ENCODE measurements at places on chromosomes 6 and 20. TPM values are rescaled to one million over a fixed set of nuclear protein-coding genes. Genes with fewer than 3 reads are reported as not detected.
A peak's percentile ranks its signal among the peaks of the same experiment; 100 is the strongest.

DNA sequence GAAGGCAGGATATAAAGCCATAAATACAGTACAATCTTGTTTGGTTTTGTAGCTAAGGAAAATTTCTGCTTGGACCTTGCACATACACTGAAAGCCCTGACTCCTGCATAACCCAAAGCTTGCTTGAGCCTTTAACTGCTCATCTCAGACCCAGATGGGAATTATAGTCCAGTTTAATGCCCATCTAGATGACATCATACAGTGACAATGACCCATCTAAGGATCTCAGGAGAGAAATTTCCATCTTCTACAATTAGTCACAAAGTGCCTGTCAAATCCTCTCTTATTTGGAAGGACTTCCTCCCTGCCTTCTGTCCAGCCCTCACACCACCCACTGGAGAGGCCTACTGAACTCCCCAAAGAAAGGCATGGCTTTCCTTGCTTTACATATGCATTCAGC lies 69.3 kb downstream of the BTBD3 start:
- no peak for DNase-seq

GRCh38 chr6:45376310-45377042 lies 1.3 kb downstream of the SUPT3H start:
- DNase-seq = no peak

- no peak for DNase-seq
Measured at GRCh38 chr20:43983904-43984361, 69.3 kb downstream of the TOX2 start.

DNA sequence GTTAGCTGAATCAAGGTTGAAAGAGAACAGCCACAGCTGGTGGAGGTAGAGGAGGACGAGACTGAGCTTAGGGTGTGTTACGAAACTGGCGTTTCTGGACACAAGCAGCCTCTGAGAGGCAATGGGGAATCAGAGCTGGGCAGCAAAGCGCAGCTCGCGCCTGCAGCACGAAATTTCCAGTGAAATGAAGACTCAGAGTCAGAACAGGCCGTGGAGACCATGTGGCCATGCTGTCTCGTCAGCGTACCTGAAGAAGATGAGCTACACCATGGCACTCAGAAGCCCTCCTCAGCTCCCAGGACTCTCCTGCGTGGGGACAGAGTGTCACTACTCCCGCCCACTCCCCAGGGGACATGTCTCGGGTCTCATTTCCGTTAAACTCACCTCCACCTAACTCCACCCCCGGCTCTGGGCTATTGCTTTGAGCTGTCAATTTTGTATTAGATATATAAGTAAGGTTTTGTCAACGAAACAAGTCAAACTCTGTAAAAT lies 256.9 kb downstream of the ERMARD start:
- no peak for DNase-seq

DNA sequence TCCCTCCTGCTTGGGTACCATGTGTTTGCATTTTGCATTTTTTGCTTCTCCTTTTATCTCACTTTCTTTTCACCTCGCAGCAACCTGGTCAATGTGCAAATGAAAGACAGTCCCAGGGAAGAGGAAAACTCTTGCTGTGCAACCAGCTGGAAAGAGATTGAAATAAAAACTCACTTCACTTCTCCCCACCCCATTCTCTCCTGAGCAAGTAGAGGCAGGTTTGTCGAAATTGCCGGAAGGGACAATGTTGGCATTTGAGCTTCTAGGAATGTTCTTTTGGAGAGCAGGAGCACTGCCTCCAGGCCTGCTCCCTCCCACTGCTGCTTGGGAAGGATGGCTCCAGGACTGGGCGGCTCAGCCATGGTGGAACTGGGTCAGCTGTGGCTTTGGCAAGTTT lies 30.6 kb downstream of the KCNG1 start:
- DNase-seq = no peak

GRCh38 chr20:32455901-32456701 lies 98.0 kb downstream of the ASXL1 start:
- DNase-seq = no peak

DNA sequence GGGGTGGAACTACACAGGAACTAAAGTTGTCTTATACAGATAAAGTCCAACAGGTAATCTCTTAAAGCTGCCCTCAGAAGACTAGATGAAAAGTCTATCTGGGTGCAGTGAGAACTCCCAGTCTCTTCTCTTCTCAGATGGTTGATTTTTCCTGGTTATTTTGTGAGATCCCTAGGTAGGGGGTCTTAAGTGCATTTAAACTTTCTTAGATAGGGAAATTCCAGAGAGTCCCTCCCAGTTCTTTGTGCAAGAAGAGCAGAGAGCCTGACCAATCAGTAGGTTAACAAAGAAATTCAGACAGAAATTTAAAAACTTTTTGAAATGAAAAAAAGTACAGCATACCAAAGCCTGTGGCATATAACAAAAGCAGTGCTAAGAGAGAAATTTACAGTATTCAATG lies 2.0 kb upstream of the GABRR2 start:
- DNase-seq = no peak

DNA sequence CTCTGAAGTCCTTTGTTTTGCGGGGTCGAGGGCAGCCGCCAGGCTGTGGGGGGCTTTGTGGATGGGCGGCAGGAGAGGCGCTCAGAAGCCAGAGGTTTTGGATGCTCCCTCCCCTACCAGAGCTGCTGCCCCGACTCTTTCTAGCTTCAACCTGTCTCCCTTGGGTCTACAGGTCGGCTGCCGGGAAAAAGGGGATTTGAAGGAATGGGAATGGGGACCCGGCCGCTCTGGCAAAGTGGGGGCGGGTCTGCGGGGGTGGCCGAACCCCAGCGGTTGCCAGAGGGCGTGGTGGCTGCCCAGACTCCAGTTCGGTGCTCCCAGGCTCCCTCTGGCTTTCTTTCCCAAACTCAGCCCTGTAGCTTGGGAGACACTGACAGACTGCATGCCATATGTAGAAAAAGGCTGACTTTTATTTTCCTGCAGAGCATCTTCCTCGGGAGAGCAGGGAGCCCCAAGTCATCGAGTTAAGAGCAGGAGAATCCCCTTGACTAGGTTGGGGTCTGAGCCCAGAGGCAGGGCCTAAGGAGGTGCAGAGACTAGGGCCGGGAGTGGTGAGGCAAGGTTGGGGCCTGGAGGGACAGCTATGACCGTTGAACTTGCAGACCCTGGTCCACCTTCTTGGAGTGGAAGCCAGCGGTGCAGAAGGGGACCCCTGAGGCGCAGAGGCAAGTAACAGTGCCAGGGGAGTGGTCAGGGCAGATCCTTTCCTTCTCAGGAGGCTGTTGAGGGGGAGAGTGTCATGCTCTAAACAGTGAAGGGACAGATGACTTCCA lies 1.4 kb upstream of the PPP1R18 start:
- DNase-seq = no peak

- no peak for DNase-seq
Measured at GRCh38 chr6:125656287-125656870, 93.1 kb upstream of the HEY2 start.

DNA sequence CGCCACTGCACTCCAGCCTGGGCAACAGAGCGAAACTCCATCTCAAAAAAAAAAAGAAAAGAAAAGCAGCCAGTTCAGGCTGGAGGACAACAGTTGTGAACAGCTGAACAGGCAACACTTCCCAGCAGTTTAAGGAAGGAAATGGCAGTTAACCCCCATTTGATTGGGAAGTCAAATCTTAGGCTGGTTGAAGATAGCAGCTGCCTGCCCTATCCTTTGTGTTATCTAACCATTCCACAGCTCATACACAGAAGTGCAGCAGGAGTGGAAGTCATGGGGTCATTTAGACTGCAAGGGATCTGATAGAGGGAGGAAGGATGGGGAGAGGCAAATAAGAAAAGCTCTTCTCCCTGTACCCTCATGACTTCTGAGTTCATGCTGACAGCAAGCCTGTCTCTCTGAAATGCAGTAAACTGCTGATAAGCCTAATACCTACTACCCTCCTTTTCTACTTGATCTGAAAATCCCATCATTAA lies 35.3 kb downstream of the KCTD20 start:
- no peak for DNase-seq

GRCh38 chr6:101607111-101607690 lies 213.7 kb downstream of the GRIK2 start:
- DNase-seq = no peak

DNA sequence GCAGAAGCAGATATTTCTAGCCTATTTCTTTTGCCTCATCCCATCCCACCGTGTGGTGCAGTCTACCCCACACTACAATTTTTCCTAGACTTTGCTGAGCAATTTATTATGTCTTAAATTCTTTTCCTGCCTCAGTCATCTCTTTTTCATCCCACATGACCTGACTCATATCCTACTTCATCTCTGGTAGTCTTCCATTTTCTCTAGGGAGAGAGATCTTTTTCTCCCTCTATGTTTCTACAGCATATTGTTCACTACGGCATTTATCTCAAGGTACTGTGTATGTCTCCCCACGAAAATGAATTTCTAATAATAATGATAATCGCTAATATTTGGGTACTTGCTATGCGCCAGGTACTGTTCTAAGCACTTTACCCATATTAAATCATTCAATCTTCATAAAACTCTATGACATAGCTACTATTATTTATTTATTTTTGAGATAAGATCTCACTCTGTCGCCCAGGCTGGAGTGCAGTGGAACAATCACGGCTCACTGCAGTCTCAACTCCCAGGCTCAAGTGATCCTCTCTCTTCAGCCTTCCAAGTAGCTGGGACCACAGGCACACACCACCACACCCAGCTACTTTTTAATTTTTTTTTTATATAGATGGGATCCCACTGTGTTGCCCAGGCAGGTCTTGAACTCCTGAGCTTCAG lies 15.6 kb downstream of the PDSS2 start:
- DNase-seq = no peak

DNA sequence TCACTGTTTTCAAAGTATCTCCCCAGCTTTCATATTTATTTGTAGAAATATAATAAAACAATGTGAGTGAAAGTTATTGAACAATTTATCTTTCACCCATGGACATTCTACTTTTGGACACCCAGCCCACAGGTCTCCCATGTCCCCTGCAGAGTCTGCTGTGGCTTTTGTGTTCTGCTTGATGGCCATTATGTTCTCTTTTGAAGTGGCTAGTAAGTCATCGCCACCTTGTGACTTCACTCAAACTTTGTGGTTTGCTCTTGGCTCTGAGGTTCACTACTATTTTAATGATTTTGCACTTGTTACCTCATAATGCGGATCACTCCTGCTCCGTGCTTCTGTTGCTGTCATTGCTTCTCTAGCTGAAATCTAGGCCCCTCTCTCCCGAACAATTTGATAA lies 10.2 kb upstream of the DEFB113 start:
- no peak for DNase-seq

GRCh38 chr6:146017672-146018071 lies 11.2 kb upstream of the GRM1 start:
- DNase-seq = no peak

GRCh38 chr6:115137910-115138309 lies 795.1 kb upstream of the HS3ST5 start:
- DNase-seq = no peak

DNA sequence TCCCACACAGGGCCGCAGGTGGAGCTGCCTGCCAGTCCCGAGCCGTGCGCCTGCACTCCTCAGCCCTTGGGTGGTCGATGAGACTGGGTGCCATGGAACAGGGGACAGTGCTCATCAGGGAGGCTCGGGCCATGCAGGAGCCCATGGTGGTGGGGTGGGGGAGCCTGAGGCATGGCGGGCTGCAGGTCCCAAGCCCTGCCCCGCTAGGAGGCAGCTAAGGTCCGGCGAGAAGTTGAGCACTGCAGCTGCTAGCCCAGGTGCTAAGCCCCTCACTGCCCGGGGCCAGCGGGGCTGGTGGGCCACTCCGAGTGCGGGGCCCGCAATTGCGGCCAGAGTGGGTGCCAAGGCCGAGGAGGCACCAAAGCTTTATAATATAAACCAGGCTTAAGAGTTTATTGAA lies 479.7 kb downstream of the MMUT start:
- no peak for DNase-seq

- no peak for DNase-seq
Measured at GRCh38 chr6:13152764-13153163, 175.6 kb downstream of the TBC1D7 start.

DNA sequence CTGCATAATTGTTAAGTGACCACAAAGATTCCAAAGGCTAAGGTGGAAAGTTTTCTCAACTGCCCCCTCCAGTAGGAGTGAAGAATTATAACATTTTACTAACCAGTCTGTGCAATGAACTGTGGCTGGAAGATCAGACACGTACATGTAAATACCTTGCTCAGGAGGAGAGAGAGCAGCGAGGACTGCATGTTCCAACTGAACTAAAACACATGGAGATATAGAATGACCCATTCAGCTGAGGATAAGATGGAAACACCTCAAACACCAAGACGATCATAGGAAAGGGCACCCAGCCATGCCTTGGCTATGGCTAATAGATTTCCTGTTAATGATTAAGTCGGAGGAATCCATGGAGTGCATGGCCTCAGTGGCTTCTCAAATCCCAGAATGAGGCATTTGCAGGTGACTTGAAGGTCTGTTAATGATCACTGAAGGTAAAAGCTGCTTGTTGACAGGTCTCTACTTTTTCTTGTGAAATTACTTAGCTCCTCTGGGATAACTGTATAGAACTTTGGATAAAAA lies 875.6 kb downstream of the TFAP2A start:
- no peak for DNase-seq

- no peak for DNase-seq
Measured at GRCh38 chr6:144266091-144266649, 19.0 kb upstream of the UTRN start.

GRCh38 chr6:54353975-54354374 lies 45.7 kb downstream of the TINAG start:
- no peak for DNase-seq

DNA sequence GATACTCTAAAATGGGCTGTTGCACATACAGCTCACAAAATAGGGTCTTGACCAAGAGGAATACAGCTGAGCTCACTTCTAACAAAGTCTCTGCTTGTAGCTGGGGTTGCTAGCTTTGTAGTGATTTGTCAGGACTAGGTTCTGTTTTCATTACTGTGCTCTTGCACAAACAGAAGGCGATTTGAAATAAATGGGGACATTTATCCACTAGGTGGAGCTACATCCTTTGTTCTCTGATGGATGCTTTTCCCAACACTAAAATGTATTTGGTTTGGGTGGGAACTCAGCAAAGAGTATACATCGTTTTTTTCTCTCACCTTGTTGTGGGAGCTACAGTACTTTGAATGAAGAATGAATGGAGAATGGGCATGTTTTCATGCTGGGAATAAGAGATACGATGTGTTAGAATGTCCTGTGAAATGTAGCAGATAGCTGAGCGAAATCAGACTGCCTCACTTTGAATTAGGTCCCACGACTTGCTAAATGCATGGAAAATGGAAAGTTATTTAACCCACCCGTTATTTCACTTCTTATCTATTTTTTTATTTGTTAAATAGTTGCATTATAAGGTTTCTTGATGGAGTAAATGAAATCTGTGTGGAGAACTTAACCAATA lies 494.7 kb upstream of the MAP3K7 start:
- DNase-seq = peak; percentile 38

Gene GJA10
- not detected for total RNA-seq

Gene LCA5
- 2.2 TPM for total RNA-seq

Gene LST1
- total RNA-seq = not detected

Gene CSE1L
- 52.6 TPM for total RNA-seq

Gene USP49
- 1.3 TPM for total RNA-seq

Gene CLIC5
- under 0.01 TPM for total RNA-seq

Gene TMEM200A
- 0.20 TPM for total RNA-seq

Gene HLA-DMB
- total RNA-seq = under 0.01 TPM
